ENCODE measurements at places on chromosomes 16 and 17. TPM values are rescaled to one million over a fixed set of nuclear protein-coding genes. Genes with fewer than 3 reads are reported as not detected.

Gene TMC8
- 0.68 TPM for total RNA-seq

Gene VWA3A
- 0.03 TPM for total RNA-seq

Gene GPT2
- 11.4 TPM for total RNA-seq

Gene KRTAP4-3
- not detected for total RNA-seq

Gene EFNB3
- 1.6 TPM for total RNA-seq

Gene EIF1
- 1,477 TPM for total RNA-seq

Gene RPH3AL
- total RNA-seq, result 24.0 TPM

Gene C17orf67
- 2.3 TPM for total RNA-seq

Gene CCL4
- not detected for total RNA-seq

Gene SLC52A1
- 1.2 TPM for total RNA-seq

Gene OR2C1
- not detected for total RNA-seq

Gene ARSG
- total RNA-seq, result 1.7 TPM

Gene MYCBPAP
- total RNA-seq, result 0.45 TPM

Gene CORO1A
- total RNA-seq, result 3.7 TPM

Gene MPV17L
- 5.7 TPM for total RNA-seq

Gene PERCC1
- not detected for total RNA-seq

Gene PRAC2
- total RNA-seq, result not detected

Gene MEOX1
- not detected for total RNA-seq

Gene DRG2
- 50.5 TPM for total RNA-seq

Gene RPA1
- total RNA-seq, result 82.2 TPM

Gene LLGL1
- total RNA-seq, result 14.8 TPM

Gene KRT25
- total RNA-seq, result not detected

Gene CES1
- total RNA-seq, result 30.3 TPM

Gene ADAD2
- not detected for total RNA-seq

Gene PRR35
- 0.05 TPM for total RNA-seq

Gene RUNDC3A
- total RNA-seq, result 0.69 TPM

Gene TMEM100
- not detected for total RNA-seq

Gene TP53TG3B
- total RNA-seq, result not detected

Gene PRSS33
- total RNA-seq, result not detected

Gene TPSG1
- 0.10 TPM for total RNA-seq

Gene PIEZO1
- 140 TPM for total RNA-seq

Gene AMZ2
- total RNA-seq, result 111 TPM

All from A549 treated with DMSO at 1 μM for 4 hours (cell line).